HEK293T (cell line): ENCODE measurements at places on chromosomes 6 and 20.

DNA sequence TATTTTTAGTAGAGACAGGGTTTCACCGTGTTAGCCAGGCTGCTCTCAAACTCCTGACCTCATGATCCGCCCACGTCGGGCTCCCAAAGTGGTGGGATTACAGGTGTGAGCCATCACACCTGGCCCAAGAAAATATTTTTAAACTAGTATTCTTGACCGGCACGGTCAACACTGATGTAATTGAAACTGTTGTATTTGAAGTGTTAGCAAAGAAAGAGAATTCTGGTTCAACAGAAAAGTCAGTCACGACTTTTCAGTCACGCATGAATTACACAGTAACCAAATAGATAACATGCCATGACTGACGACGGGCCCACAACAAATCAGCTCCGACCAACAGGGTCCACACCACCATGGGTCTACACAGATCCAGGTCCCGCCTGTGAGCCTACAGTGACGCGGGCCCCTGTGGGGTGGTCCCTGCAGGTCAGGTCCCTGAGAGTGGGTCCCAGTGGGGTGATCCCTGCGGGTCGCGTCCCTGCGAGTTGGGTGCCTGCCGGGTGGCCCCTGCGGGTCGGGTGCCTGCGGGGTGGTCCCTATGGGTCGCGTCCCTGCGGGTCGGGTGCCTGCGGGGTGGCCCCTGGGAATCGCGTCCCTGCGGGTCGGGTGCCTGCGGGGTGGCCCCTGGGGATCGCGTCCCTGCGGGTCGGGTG is 1.0 kb downstream of the GMEB2 start:
- DNase-seq = no peak

DNA sequence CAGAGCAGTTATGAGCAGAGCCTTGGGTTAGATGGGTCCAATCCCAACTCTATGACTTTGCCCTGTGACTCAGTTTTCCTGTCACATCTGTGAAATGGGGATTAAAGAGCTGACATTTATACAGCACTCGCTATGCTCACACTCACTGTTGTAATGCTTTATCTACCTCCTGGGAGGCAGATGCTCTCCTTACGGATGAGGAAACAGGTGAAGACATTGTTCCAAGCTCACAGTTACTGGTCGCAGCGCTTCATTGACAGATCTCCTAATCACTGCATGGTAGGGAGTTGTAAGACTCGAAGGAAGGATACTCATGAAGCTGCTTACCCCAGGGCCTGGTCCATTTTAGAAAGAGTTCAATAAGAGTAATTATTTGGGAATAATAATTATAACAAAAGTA is 2.9 kb upstream of the MYLK2 start:
- DNase-seq = no peak

GRCh38 chr20:3156811-3157619 is 2.6 kb downstream of the FASTKD5 start:
- DNase-seq = no peak

GRCh38 chr6:816510-817084 is 123.7 kb upstream of the EXOC2 start:
- DNase-seq = no peak

DNA sequence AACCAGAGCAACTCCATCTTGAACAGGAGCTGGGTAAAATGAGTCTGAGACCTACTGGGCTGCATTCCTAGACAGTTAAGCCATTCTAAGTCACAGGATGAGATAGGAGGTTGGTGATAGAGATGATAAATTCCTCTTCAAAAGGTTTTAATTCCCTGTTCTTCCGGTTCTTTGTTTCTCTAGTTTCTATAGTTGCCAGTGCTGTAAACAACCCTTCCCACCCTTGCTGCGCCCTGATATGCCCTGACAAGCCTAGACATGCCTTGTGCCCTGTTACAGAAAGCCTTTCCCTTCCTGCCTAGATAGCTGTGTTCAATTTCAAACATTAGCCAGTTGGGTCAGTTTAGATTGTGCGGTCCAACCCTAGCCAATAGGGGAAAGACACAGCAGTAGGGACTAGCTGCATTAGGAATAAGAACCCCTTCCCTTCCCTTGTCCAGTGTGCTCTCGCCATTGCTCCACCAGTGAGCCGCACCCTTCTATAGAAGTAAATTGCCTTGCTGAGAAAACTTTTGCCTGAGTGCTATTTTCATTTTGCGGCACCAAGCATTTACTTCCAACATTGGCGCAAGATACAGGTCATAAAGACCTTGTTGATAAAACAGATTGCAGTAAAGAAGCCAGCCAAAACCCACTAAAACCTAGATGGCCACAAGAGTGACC is 52.5 kb upstream of the CCN2 start:
- DNase-seq = no peak

DNA sequence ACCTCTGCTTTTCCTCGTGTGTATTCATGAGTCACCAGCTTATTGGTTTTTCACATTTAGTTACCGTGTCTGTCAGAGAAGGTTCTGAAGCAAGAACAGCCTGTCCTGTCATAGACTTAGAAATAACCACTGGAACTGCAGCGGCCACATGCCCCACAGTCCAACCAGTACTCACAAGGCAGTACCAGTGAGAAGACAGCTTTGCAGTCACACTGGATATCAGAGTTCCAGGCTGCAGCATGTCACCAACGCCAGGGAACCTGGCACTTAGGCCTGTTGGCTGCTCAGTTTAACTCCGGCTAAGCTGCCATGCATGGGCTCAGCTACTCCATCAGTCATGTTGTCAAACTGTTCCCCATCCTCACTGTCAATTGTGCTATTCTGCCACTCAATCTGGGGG is 40.1 kb downstream of the ADNP start:
- DNase-seq = no peak

GRCh38 chr6:135617222-135617621 is 119.7 kb upstream of the AHI1 start:
- DNase-seq = no peak

DNA sequence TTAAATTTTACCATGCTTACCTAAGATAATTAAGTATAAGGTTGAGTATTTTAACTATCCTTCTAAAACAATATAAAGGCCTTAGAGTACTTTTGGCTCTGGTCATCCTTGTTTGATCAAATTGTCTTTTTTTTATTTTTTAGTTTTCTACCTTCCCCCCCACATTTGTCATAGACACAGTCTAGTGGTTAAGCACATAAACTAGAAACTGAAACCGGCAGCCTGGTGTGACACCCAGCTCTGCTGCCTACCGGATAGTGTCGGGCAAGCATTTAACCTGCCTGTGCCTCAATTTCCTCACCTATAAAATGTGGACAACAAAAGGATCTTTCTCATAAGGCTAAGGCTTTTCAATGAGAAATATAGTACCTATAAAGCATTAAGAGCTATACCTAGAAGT is 21.6 kb upstream of the TULP4 start:
- no peak for DNase-seq

GRCh38 chr6:120411394-120411793 is 922.9 kb downstream of the TBC1D32 start:
- DNase-seq = no peak
